MCF 10A (cell line): ENCODE measurements at places on chromosomes 2 and 18.
A peak's percentile ranks its signal among the peaks of the same experiment; 100 is the strongest.

DNA sequence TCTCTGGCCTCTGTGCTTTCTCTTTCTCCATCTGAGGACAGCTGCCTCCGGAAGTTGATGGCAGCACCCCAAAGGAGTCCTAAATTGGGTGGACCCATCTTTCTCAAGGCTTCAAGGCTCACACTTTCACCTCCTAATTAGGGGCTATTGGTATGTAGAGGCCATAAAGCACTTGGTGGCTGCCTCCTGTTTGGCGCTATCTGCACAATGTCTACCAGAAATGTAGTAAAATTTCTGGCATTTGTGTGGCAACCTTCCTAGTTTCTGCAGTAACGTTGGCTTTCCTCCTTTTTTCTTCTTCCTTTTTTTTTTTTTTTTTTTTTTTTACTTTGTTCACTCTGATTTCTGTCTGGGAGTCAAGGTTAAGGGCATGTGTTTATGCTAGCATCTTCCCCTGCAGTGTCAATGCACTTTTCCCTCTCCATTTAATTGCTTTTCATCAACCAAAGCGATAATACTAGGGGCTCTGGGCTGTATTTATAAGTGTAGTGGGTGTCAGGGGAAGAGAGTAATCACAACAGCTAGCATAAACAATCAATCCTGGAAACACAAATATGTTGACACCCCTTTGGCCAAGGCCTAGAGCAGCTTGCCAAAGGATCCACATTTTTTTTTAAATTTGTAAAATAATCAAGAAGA lies 86.0 kb downstream of the TACR1 start:
- DNase-seq: no peak

- DNase-seq: peak; percentile 32
These were observed 31.9 kb downstream of the CNRIP1 start for GRCh38 chr2:68287580-68288441.

- peak; percentile 78 for DNase-seq
These were observed 1.9 kb downstream of the PTMA start for GRCh38 chr2:231709981-231710798.

- no peak for DNase-seq
These were observed 42.8 kb downstream of the TBC1D8 start for GRCh38 chr2:101108357-101108756.

DNA sequence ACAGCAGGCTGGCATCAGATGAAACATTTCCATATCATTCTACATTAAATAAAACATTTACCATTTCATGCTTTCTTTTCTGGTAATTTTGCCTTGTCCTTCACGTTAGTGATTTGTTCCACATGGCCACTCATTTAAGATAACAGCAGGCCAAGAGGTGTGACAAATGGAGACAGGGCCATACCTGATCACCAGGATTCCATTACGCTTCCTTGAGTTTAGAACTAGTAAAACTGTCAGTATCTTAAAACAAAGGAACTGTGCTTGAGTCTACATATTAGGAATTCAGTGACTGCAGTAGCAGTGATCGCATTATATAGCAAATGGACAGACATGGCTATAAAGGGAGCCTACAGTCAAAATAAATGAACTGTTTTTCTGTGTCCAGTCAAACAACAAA lies 155.1 kb upstream of the FSHR start:
- DNase-seq: no peak

GRCh38 chr2:233053928-233054784 lies 6.0 kb upstream of the INPP5D start:
- DNase-seq: peak; percentile 61

GRCh38 chr2:98601532-98602132 lies 6.7 kb downstream of the COA5 start:
- DNase-seq: peak; percentile 53

- DNase-seq: peak; percentile 97
These were observed 193.1 kb downstream of the SH3RF3 start for GRCh38 chr2:109322111-109322510.

DNA sequence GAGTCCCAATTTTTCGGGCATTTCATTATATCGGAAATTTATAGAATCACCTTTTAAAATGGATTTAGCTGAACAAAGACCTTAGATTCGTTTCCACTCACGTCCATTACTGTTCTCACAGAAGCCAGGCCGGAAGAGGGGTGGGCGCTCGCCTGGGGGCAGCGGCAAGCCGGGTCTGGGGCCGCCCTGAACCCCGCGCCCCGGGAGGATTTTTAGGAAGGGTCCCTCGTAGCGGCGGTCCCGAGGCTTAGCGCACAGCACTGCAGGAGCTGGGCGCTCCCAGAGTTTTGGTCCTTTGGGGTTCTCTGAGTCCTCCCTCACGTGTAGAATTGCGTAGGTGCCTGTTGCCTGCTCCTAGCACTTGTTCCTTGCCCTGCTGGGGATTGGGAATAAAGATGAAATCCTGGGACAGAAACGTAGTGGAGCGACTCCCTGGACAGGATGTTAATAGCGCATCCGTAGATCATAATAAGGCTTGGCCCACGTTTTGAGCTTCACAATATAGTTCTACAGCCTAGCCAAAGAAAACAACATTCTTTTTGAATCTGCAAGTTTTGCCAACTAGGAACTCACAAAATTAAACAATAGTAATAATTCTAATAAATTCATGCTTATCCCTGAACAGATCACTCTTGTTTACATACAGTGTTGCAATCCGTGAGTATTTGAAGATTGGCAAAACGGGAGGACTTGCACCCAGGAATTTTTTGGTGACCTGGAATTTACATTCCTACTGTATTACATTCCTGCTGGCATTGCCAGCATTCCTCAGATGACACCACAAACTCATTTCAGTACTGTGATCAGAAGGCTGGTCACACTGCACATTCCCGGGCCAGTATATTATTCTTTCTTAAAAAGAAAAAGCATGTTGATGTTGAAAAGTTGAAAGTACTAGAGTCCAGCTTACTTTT lies 875 bp downstream of the C18orf63 start:
- DNase-seq: peak; percentile 64

GRCh38 chr2:119659601-119660342 lies 19.2 kb upstream of the TMEM177 start:
- peak; percentile 62 for DNase-seq

DNA sequence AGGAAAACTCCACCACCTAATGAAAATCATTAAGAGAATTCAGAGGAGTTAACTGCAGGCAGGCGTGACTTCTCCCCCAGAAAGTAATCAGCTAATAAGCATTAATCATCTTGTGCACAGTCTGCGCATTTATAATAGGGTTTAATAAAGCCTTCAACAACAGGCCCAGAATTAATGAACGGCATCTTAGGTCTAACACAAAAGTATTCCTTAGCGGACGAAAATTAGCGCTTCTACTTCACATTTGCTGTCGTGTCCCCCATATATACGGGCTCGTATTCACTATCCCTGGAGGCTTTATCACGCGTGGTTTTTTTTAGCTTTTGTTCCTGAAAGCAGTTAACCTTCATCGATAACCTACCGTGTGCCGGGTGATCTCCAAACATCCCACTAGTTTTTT lies 1.8 kb downstream of the ATP8B1 start:
- DNase-seq: no peak

GRCh38 chr2:179900655-179901054 lies 39.2 kb upstream of the ZNF385B start:
- no peak for DNase-seq

GRCh38 chr2:222033541-222033940 lies 265.3 kb downstream of the PAX3 start:
- DNase-seq: peak; percentile 80

GRCh38 chr2:122908159-122908558 lies 1116.9 kb upstream of the CNTNAP5 start:
- DNase-seq: no peak

DNA sequence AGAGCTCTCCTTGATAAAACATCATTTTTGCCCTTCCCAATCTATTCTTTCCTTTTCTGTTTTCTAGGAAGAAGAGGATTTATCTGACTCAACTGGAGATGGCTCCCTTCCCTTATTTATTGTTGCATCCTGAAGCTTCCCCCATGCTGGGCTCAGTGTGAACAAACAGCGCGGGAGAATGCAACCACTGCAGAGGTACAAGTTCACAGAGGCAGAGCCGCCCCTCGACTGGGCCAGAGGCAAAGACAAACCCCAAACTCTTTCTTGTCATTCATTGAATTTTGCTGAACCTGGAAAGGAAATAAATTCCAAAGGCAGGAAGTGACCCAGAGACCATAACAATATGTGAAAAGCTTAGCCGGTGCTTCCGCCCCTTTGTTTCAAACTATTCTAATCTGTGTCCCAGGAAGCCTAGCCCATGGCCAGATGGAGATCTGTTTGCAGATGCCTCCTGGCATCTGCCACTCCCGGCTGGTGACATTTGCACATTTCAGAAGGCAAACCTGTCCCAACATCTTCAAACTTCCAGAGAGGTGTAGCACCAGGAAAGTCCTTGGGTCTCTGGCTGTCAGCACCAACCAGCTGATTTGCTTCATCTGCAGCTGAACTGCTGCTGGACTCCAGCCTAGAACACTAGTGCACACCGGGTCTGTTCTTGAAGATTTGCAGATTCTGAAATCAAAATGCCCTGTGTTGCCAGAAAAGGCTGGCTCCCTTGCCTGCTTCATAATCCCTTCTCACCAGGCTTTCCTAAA lies 79.4 kb upstream of the MAP4K3 start:
- peak; percentile 33 for DNase-seq

DNA sequence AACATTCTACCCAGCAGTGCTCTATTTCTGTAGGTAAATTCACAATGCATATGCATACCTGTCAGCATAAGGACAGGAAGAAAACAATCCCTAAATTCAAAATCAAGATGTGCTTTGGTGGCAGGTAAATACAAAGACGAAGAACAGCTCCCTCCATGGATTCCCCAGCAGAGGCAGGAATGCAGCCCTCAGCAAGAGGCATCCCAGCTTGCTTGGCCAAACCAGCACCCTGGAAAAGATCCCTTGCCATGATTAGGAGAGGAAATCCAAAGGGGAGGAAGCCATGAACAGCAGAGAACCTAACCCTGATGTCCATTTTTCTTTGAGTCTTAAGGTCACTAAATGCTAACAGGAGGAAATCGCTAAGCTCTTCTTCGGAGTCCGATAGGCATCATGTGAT lies 91.2 kb downstream of the KCTD1 start:
- DNase-seq: no peak

DNA sequence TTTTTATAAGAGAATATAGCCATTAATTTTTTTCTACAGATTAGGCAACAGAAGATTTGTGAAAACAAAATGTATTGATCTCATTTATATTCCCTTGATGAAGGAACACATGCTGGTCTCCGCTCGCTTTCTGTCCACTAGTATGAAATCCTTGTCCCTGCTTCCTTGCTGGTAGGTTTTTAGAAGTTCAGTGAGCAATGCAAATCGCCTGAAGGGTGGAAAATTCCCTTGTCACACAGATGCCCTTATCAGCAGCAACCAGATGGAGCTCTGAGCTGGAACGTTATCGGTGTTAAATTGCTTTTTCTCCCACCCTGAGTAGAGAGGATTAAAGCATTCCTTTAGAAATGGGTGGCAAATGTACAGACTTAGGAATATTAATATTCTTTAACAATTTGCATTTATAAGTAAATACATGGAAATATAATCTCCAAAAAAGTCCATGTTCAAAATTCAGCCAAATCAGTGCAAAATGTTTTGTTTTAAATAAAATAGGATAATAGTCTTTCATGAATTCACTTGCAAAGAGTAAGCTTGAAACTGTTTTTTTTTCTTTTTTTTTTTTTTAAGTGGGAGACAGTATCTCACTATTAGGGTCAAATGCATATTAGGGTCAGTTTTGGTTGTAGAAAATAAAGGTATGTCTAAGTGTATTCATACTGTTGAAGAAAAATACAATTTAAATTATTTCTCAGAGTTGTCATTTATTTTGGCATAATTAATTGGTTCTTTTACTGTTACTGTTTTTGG lies 164.0 kb upstream of the MYO3B start:
- DNase-seq: no peak

DNA sequence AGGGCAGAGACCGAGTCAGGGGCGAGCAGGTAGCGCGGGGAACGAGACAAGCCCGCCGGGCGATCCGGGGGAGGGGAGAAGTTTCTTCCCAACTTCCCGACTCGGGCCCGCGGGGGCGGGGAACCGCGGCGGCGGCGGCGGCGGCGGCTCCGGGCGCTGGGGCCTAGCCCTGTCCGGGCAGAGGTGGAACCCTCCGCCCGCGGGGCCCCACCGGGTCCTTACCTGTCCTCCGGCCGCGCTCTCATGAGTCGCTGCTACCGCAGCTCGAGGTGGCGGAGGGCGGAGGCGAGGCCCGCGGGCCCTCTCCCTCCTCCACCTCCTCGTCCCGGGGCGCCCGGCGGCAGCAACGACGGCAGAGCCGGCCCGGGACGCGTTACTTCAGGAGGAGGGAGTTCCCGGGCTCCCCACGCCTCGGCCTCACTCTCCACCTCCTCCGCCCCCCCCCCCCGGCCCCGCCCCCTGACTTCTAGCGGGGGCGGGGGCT lies at the start of gene YES1:
TSS of gene YES1 (minus strand) at position 351 of the 484 bp plus-strand sequence. CDS start 55,415 bp downstream, outside the sequence.
- DNase-seq: peak; percentile 84
